ENCODE measurements at places on chromosomes 16 and 17.

- ATAC-seq: no peak
These were observed 1279.0 kb upstream of the CDH8 start for GRCh38 chr16:63315229-63315628.

DNA sequence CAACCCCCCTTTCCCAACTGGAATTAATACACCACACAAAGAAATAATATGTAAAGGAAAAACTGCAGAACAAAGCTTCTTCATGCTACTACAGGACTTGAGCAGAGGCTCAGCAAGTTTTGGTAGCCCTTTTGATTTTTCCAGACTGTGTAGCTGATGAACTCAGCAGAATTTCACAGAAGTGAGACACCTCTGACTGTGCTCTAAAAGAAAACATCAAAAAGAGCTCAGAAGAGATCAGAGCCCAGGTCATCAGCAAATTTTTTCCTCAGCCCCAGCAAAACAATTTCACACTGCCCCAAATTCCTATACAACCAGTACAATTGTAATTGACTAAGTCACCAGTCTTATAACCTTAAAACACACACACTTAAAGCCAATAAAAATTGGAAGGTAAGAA, 38.0 kb downstream of the TTC19 start:
- ATAC-seq: no peak

- ATAC-seq: no peak
These were observed 2.5 kb downstream of the ADAT1 start for GRCh38 chr16:75620326-75621169.

GRCh38 chr17:66755101-66755943, 79.6 kb upstream of the CACNG5 start:
- ATAC-seq: no peak

GRCh38 chr17:43733956-43734355, 24.6 kb downstream of the SOST start:
- ATAC-seq: no peak

GRCh38 chr16:48446534-48446920, 61.3 kb upstream of the SIAH1 start:
- no peak for ATAC-seq

- ATAC-seq: no peak
These were observed 831.0 kb upstream of the EEF2KMT start for GRCh38 chr16:5928476-5929065.

GRCh38 chr17:41617136-41617535, 4.6 kb upstream of the KRT16 start:
- no peak for ATAC-seq

All from activated CD4-positive, CD25-positive, alpha-beta regulatory T cell treated with anti-CD3 and anti-CD28 coated beads, Interleukin-2, amount 50 U/mL, for 24 hours (primary cell).